Tibial artery (tissue), 4 donors: ENCODE measurements at places on chromosomes 1 and 21.

GRCh38 chr1:29397981-29398380 is 161.7 kb downstream of the PTPRU start:
- DNase-seq = no peak

DNA sequence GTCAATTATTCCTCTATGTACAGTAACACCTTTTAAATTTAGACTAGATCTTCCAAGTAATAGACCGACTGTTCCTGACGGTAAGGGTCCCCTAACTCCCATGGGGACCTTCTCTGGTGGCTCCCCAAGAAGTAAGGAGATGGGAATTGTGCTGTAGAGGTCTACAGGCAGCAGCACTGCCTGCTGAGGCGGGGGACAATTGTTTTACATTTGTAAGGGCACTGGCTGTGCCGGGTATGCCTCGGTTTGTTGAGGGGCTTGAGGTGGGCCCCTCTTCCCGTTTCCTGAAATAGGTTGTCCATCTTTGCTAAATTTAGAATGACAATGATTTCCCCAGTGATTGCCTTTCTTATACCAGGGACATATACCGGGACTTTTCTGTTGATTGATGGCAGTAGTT is 13.1 kb upstream of the L1TD1 start:
- no peak for DNase-seq

DNA sequence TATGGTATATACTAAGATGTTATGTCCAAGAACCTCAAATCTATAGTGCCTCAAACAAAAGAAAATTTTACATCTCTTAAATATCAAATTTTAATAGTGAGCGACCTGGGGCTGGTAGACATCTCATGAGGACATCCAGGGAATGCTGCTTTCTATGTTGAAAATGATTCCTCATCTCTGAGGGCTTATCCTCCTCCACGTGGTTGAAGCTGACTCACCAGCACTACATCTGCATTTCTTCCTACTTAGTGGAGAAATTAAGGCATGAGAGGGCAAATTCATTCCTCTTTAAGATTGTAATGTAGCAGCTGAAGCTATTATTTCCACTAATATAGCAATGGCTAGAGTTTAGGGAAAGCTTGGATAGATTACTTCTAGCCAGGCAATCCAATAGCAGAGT is 529.5 kb downstream of the COL11A1 start:
- no peak for DNase-seq

- peak; percentile 52 for DNase-seq
Measured at GRCh38 chr21:36079010-36079649, 9.3 kb downstream of the CBR1 start.

DNA sequence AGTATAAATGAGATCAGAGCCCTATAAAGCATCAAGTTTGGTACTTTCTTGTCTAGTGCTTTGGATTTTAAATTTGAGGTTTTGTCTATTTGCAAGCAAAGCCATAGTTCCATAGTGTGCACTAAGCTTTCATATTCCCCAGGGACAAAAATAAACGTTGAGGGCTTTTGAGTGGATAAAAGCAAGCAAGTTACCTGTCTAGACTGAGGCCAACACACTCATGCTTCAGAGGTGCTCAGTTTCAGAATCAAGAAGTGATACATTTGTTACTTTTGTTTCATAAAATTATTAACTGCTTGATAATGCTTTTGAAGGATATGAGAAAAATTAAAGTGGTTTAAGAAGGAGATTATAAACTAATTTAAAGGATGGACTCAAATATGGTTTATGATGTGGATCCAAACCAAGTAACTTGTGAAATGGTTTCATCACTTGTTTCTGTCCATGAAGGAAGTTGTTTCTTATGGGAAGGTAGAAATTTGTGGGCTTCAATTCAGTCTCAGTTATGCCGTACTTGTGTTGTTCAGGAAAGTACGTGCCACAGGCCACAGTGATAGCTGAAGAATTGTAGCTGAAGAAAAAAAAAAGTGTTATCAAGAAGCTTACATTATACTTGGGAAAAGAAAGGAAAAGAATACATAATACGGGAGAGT is 71.2 kb downstream of the CHRM3 start:
- DNase-seq = no peak

DNA sequence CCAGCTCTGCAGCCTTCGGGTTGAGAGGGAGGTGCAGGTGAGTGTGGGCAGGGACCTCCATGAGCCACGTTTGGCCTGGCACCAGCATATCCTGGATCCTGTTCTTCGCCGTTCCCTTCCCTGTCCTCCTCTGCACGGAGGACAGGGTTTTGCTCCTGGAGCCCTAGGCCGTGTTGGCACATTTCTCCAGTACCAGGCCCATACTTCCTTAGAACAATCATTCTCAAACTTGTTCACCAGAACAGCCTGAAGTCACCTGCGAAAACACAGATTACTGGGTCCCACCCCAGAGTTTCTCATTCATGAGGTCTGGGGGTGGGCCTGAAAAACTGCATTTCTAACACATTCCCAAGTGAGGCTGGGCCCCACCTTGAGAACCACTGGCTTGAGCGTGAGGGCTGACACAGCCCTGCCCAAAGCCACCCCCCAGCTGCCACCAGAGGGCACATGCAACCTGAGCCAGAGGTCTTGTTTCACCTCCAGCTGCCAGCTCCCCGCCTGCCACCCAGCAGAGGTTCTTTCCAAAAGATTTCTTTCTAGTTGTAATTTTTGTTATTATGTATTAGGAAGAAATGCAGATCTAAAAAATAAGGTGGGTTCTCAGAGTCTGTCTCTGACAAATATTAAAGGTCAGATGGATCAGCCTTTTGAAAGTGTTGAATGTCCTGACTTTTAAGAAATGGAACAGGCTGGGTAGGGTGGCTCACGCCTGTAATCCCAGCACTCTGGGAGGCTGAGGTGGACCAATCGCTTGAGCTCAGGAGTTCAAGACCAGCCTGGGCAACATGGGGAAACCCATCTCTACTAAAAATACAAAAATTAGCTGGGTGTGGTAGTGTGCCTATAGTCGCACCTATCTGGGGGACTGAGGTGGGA is 39.6 kb upstream of the LDLRAP1 start:
- peak; percentile 79 for DNase-seq

DNA sequence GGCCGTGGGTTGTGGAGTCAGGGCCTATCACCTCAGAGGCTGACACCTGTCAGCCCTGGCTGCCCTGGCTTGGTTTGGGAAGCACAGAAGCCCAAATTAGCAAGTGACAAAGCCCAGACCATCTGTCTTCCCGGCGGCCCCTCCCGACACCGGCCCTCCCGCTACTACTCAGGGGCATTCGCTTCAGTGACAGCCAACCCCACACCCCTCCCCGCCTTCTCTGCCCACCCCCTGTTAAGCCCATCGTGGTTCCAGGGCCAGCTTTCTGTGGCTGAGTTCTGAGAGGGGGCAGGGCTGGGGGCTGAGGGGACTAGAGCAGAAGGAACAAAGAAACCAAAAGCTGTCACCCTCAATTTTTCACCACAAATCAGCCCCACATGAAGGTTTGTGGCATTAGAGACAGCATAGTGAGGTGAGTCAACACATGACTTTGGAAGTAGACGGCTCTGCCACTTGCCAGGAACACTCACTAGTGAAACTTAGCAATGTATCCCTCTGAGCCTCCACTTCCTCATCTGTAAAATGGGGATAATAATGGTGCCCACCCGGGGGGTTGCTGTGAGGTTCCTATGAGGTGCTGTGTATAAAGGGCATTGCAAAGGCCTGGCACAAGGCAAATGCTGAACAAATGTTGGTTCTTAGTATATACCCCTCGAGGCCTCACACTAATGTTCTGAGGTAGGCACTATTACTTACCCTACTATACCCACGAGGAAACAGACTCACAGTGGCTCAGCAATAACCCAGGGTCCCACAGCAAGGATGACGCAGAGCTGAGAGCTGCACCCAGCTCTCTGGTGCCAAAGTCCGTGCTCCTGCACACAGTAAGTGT is 5.2 kb upstream of the TNNI1 start:
- no peak for DNase-seq

- no peak for DNase-seq
Measured at GRCh38 chr1:89781494-89782126, 39.2 kb upstream of the LRRC8D start.

GRCh38 chr1:197806718-197807117 is 31.4 kb upstream of the DENND1B start:
- DNase-seq = no peak

DNA sequence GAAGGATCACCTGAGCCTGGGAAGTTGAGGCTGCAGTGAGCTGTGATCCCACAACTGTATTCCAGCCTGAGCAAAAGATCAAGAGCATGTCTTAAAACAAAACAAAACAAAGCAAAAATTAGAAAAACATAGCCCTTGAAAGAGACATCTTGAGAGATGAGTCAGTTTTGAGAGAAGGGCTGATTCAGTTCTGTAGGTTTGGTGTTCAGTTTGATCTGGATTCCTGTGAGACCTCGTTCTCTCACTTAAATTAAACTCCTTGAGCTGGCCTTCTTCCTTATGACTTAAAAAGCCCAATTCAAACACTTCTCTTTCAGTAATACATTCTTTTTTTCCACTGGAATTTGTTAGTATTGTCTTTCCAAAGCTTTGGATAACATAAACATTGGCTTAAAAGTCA is 164.2 kb downstream of the NRIP1 start:
- DNase-seq = no peak

- DNase-seq = no peak
Measured at GRCh38 chr1:228478912-228479711, 8.1 kb upstream of the RNF187 start.

- no peak for DNase-seq
Measured at GRCh38 chr1:202597090-202597761, 113.0 kb downstream of the SYT2 start.

- no peak for DNase-seq
Measured at GRCh38 chr1:34369701-34370455, 193.2 kb downstream of the C1orf94 start.

- DNase-seq = no peak
Measured at GRCh38 chr1:7032992-7033391, 247.7 kb downstream of the CAMTA1 start.

GRCh38 chr1:48668339-48668738 is 108.4 kb downstream of the BEND5 start:
- DNase-seq = no peak
